ENCODE measurements at places on chromosomes 5 and 9.

GRCh38 chr9:20144197-20144596, 355.4 kb upstream of the SLC24A2 start:
- no peak for DNase-seq

DNA sequence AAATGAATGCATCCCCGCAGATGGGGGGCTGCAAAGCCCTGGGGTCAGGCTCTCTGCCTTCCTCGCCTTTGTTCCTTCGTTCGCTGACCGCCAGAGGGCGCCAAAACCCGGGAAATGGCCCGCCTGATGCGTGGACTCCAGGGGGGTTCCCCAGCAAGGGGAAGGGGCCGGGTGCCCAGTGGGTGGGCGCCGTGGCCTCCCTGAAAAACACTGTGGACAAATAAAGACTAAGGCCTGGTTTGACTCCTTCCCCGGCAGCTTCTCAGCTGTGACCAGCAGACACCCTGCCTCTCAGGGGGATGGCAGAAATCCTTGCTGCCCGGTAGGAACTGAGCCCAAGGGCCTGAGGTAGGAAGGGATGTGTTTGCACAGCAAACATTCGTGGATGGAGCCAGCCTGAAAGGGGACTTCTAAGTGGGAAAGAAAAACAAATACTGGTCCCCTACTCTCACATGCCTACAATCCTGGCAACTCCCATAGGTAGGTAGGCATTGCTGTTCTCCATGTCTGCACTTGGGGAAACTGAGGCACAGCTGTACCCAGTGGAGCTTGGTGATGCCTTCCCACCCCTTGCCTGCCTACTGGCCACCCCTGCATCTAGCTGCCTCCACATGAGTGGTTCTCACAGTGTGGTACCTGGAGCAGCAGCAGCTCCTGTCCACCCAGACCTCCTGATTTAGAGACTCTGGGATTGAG, 57.7 kb downstream of the DUSP1 start:
- no peak for DNase-seq

GRCh38 chr9:109320331-109320741, 523 bp downstream of the EPB41L4B start:
- DNase-seq = peak; percentile 55

GRCh38 chr5:110545716-110546115, 180.8 kb downstream of the TMEM232 start:
- peak; percentile 75 for DNase-seq

GRCh38 chr9:9790216-9790872, 822.5 kb downstream of the PTPRD start:
- peak; percentile 44 for DNase-seq

Data from NCI-H524 (cell line).